Fibroblast of skin of left quadriceps (primary cell): ENCODE measurements at places on chromosomes 16 and 17.

DNA sequence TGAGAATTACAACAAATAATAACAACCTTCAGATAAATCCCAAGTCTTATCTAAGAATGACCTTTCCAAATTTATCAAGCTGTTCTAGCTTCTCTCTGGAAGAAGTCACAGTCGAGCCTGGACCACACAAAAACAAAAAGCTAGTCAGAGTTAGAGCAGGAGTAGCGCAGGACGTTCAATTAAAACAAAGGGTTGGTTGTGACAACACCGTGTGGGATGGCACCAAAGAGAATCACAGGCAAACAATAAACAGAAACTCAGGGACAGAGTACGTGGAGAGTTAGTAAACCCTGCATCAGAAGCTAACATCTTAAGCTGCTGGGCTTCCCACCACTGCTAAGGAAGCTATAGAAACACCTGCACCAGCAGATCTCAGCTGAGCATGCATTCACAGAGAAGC, 23.8 kb downstream of the ARHGAP17 start:
- DNase-seq = no peak

GRCh38 chr17:32489320-32490100, 2.7 kb downstream of the CDK5R1 start:
- no peak for DNase-seq

DNA sequence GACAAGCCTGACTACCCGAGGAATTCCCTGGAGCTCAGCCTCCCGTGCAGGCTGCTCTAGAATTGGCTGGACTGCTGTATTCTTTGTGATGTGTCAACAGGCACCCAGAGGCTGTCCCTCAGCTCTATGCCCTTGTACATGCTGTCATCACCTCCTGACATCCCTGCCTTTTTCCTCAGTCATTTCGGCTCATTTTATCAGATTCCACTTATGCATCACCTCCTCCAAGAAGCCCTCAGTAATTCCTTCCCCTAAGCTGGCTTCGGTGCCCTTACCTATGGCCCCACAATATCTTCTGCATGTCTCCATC, 126.4 kb downstream of the DYNLRB2 start:
- DNase-seq = no peak

DNA sequence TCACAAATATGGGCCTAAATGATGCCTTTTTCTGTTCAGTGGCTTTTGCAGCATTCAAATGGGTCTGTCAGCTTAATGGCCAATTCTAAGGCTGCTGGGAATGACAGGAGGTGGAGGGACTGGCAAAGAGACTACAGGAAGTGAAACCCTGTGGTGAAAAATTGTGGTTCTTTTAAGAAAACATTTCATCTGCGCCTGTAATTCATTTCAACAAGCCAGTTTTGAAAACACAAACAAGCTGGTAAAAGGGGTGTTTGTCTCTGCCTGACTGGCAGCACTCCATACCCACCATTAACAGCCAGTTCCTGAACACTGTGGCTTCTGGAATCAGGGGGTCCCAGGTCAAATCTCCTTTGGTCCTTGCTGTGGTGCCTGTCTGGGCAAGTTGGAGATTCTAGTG, 3.6 kb upstream of the KDM8 start:
- DNase-seq = no peak

DNA sequence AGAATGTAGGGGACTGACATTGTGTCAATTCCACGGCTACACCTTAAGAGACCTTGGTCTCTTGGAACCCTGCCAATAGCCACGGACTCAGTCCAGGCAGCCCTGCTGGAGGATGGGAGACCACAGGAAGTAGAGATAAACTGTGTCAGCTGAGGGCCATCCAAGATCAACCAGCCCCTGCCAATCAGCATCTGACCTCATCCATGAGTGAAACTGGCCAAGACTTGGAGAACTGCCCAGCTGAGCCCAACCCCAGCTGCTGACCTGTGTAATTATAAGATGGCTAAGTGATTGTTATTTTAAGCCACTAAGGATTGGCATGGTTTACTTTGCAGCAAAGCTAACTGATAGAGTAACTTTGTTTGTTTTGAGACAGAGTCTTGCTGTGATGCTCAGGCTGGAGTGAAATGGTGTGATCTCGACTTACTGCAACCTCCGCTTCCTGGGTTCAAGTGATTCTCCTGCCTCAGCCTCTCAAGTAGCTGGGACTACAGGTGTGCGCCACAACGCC, 13.3 kb upstream of the YWHAE start:
- DNase-seq = no peak

GRCh38 chr16:77789085-77790008, 983 bp downstream of the VAT1L start:
- no peak for DNase-seq

GRCh38 chr16:13351601-13352217, 450.3 kb downstream of the SHISA9 start:
- DNase-seq = no peak

- DNase-seq = no peak
These were observed 44.3 kb downstream of the ADCY9 start for GRCh38 chr16:4071686-4072561.

DNA sequence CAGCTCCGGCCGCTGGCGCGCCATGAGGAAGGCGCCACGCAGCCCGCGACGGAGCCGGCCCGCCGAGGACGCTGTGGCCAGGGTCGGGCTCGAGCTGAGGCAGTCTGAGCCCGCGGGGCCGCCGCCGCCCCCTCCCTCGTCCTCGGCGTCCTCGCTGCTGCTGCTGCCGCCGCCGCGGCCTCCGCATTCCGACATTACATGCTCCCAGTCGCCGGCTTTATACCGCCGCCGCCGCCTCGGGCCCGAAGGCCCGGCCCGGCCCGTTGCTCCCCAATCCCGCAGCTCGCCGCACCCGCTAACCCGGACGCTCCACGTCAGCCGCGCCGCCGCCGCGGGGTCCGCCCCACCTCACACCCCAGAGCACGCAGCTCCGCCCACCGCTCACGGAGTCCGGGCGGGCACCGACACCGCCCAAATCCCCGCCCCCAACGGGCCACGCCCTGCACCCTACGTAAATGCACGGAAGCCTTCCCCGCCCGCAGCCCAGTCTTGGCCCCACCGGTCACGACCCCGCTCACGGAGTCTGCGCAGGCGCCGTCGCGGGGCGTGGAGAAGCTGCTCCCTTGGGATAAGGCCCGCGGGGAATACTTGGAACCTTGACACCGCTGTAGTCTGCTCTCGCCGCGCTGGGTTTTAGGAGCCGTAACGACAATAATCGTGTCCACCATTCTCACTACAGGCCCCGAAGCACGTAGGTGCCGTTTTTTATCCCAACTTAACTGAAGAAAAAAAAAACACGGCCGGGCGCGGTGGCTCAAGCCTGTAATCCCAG, at the start of gene TXNDC11:
TSS of gene TXNDC11 (minus strand) at position 322 of the 772 bp plus-strand sequence. CDS start at position 195, 127 bp downstream.
- peak; percentile 93 for DNase-seq

GRCh38 chr17:7407485-7408251, at the start of gene NLGN2:
Gene NLGN2 (plus strand): TSS chr17:7407845. CDS start chr17:7408256, 411 bp downstream.
- no peak for DNase-seq

GRCh38 chr16:59148769-59149155, 414.6 kb upstream of the GOT2 start:
- DNase-seq = no peak

DNA sequence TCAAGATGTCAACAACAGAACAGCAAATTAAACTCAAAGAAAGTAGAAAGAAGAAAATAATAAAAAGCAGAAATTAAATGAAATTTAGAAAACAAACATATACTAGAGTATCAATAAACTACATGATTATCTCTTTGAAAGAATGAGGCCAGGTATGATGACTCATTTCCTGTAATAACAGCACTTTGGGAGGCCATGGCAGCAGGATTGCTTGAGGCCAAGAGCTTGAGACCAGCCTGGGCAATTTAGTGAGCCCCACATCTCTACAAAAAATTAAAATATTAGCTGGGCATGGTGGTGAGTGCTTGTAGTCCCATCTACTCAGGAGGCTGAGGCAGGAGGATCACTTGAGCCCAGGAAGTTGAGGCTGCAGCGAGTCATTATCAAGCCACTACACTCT, 232.5 kb downstream of the RAB11FIP4 start:
- DNase-seq = no peak

DNA sequence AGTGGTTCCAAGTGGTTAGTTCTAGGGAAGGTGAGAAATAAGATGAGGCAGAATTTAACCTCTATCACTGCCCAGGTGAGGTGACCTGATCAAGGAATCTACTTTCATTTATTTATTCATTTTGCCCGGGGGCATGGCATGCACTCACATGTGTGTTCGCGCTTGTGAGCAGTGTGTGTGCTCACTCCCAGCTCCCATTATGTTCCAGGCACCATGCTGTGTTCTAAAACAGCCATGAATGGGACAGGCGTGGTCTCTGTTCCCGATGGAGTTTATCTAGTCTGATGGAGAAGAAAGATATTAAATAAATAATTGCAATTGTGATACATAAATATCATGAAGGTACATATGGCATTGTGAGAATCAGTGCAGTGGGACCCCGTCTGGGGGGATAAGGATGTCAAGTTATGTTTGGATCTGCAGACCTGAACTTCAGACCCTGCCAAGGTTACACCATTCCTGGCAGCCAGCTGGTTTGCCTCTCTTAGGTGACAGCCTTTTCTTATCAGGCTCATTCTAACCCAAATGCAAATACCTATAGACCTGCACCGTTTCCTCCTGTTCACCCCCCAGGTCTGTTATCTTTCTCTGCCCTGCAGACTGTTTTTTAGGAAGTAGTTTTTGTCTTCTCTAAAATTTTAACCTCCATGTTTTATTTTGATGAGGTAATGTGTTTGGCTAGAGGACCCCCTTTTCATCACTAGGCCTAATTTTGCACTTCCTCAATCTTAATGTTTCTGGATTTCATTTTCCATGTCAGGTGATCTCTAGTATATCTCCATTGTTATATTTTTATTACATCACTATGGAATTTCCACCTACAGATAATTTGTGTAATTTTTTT, 11.8 kb downstream of the CYB5B start:
- DNase-seq = no peak
